HS-5 (cell line): ENCODE measurements at places on chromosomes 4 and X.

- DNase-seq = no peak
Measured at GRCh38 chrX:35675151-35675550, 123.0 kb upstream of the MAGEB16 start.

DNA sequence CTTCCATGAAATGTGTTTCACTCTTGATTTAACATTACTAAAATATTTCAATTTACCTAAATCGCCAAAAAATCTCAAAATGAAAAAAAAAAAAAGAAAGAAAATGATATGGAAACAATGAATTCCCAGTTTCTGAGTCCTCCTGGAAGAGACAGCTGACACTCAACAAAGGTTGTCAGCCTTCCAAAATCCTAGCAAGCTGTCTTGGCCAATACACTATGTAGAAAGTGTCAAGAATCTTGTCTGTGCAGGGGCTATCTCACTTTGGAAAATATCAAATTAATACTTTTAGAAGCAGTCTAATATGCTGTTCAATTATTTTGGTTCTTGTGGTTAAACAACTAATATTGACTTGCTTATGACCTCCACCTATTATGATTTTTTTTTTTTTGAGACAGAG is 8.7 kb downstream of the DKK2 start:
- DNase-seq = no peak

DNA sequence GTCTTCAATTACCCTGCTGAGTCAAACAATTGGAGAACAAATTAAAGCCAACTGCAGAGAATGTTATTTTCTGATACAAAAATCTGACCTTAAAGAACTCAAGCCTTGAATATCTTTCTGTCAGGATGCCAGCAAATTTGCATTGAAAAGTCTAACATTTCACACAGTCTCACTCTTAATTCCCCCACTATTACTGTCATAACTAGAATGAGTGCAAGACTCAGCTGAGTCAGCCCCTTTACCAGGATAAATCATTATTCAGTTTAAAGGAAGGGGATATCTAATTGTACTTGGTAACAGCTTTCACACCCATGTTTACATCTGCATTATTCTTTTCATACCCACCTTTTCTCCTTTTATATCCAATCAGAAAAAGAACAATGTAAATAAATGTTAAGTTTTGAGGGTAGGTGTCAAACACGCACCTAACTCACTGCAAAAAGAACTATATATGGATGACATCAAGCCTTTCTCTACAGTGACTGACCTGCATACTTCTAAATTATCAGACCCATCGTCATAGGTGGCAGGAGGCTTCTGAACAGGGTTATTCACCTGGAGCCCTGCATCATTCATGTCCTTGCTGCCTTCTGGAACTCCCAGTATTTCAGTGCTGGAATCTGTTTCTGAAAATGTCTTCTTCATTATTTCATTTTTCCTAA is 117.4 kb downstream of the TMA16 start:
- DNase-seq = no peak

DNA sequence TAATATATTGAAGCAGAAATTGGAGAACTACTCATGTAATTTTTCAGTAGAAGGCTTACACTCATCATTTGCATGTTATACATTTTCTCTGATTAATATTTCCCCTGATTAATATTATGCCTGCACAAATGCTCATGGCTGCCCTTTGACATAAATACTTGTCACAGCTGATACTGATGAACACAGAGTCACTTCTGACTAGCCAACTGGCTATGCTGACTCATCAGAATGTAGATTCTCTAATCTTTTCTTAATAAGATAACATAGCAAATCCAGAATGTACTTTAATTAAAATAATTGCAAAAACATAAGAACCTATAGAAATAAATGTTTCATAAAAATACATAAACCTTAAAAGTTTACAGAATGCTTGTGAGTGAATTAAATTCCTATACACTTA is 52.4 kb upstream of the C4orf54 start:
- no peak for DNase-seq
